ENCODE measurements at places on chromosomes 1 and 21.

DNA sequence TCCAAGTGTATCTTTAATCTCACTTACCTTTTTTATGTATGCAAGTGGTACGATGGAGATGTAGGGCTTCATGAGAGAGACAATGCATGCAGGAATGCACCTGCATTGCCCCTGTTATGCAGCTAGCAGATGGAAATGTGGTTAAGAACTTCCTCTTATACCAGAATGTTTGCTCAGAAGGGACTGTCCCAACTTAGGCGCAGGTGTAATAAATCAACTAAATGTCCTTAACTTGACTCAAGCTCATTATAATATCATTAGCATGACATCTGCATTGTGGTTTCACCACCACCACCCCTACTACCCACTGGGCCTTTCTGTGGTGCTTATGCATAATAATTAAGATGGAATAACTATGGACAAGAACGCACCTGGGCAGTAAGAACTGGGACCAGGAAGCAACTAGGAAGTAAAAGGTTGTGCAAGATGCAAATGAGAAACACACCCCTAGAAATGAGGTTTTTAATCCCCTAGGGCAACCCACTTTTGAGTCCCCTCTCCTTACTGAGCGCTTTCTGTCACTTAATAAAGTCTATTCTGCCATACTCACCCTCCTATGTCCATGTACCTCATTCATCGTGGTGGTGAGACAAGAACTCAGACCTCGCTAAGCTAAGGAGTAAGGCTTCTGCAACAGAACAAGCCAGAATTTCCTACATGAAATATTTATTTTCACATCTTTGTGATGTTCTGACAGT is 1103.3 kb upstream of the B3GALT2 start:
- no peak for DNase-seq

DNA sequence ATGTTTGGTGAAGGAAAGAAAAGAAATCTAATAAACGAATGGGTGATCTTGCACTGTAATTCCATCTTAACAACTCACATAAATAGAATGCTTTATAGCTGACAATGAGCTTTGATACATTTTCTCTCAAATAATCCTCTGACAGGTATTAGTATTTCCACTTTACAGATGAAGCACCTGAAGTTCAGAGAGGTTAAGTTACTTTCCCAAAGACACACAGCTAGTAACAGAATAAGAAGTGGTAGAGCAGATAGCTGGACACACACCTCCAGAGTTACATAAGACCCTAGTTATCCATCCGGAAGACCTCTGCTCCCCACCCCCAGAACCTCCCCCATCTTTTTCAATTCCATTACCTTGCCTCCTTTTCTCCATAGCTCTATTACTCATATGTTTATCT is 213.3 kb upstream of the ZC3H12A start:
- no peak for DNase-seq

DNA sequence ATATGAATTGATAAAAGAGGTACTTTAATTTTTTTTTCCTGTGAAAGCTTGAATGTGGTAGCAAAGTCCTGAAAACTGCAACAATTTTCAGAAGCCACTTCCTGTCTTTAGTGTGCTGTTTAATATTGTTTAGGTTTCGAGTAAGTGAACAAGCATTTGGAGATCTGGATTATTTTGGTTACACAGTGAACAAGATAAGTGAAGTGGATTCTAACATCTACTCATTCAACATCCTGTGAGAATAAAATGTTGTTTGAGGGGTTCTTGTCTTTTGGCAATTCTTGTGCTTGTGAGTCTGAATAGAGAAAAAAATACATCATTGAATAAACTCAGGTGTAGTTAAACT is 35.2 kb upstream of the PLA2G4A start:
- DNase-seq = no peak

DNA sequence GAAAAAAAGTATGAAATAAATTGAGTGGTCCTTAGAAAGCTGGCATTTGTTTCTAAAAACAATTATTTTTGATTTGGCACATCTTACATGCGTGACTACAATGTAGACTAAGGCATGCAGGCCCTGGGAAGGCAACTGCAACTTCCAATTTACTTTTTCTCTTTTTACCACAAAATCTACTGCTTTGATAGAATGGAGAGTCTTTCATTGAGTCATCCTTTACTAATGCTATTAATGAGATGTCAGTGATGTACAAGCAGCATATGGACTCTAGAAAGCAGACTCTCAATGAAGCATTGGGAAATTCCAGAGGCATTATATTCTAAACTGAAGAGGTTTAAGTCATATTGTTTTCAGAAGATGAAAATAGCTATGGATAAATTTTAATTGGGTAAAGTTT is 29.6 kb upstream of the PRRX1 start:
- peak; percentile 46 for DNase-seq

DNA sequence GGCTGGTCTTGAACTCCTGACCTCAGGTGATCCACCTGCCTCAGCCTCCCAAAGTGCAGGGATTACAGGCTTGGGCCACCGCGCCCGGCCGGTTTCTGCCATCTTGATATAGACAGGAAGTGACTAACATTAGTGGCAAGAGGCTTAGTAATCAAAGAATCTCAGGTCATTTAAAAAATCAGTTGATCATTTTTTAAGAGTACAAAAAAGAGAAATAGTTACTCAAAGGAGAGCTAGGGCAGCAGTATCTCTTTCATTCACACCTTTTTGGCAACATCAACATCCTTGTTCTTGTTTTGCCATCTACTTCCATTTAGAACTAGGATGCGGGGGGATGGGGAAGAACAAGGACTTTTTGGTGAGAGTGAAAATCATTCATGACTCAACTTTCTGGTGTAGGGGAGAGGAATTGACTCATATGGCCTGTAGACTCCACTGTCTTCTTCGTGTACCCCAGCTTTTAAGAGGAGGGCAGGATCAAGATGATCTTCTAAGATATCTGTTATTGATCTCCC is 8.8 kb downstream of the FCRLB start:
- DNase-seq = peak; percentile 84

- DNase-seq = peak; percentile 44
These were observed at the start of gene ZBTB8A for GRCh38 chr1:32538887-32539583. ZBTB8A (plus strand) TSS chr1:32539427; CDS start chr1:32592932, 53,505 bp downstream.

DNA sequence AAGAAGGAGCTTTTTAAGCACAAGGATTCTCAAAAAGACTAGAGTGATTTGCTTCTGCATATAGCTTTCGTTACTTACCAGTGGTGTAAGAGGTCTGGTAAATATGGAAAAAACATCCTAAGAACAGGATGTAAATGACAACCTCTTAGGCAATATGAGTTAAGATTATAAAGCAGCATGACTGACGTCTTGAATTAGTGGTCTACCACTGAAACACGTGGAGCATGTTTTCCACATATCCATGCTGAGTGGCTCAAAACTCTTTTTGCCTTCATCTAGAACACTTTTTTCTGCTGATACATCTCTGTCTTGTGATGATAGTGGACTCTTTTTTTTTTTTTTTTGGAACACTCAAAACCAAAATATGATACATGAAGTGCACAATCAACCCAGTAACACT is 44.6 kb downstream of the RCAN1 start:
- DNase-seq = no peak

DNA sequence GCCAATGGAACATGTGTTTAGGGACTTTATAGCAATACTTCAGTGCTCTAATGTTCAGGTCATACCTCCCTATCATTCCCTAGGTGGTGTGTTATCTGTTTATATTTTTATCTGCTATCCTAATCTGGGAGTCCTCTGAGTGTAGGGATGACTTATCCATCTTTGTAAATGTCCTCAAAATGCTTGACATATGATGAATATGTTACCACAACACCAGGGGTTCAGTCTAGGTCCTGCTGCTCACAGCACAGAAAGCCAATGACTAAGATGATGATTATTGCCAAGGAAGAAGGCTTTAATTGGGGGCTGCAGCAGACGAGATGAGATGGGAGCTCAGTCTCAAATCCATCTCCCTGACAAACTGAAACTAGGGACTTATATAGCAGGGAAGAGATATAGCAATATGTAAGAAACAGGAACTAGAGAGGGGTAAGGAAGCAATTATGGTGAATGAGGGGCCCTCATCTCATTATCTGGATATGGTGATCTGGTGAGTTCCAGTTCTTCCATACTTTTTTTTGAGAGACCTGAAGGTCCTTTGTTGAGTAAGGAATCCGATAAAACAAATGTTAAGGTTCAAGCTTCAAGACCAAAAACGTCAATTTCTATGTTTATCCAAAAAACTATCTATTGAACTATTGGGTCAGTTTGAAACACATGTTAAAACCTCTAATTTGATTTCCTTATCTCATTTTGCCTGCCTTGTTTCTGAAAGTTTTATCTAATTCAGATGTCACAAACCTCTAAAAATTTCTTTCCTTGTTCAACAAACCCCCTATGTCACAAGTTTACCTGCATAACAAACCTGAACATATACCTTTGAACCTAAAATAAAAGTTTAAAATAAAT is 256.7 kb upstream of the CACYBP start:
- DNase-seq = no peak

DNA sequence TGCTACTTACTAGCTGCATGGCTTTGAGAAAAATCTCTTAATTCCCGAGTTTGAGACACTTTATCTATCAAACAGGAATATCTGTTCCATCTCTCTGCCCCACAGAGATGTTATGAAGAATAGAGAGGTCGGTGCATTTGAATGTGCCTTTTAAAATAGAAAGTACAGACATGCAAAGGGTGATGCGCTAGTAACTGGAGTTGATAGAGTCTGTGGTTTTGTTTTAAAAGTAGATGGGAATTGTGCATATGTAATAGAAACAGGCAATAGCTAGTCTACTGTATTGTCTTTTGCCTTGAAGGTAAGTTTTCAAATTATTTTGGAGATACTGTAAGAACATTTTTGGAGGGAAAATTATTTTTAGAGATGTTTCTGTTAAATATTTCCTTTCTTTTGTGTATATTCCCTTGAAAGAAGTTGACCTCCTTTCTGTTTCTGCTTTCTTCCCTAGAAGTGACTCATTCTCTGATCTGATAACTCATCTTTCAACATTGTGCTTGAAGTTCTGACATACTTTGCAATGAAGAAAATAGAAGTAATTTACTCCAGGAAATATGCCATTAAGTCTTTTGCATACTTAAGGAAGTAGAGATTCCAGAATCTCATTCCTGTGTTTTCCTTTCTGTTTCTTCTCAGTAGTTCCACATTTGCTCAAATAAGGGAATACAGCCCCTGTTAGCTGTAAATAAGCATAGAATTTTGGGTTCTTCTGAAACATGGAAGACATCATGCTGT is 151.6 kb downstream of the SDCCAG8 start:
- DNase-seq = peak; percentile 19

GRCh38 chr1:6239950-6240768 is 3.8 kb upstream of the HES3 start:
- no peak for DNase-seq

- DNase-seq = no peak
These were observed 44.0 kb upstream of the DIPK1A start for GRCh38 chr1:93005252-93005598.

DNA sequence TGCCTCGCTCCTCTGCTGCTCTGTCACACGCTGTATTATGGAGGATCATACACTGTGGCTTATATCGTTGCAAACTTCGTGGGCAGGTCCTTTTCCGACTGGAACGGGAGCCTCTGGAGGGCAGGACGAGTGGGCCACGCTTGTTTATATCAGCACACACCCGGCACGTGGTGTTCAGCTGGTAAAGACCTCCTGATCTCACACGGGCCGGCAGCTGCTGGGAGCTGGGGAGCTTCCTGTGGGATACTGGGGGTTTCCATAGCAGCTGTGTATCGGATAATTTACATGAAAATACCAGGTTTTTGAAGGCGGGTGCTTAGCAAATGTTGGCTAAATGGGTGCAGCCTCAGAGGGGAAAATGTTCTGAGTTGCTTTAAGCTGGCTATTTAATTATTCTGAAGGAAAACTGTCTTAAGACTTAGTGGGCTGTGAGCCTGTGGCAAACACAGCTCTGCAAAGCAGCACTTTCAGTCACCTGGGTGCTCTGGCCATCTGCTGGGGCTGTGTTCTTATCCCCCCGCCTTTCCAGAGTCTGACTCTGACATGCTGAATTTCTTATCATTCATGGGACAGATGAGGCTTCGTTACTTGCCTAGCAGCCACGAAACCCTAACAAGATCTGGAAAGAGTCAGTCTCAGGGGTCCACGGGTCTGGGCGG is 103.6 kb upstream of the GCLM start:
- no peak for DNase-seq

- no peak for DNase-seq
These were observed 258.0 kb downstream of the KCNJ6 start for GRCh38 chr21:37658121-37658816.

GRCh38 chr1:111164151-111164550 is 24.1 kb downstream of the CEPT1 start:
- no peak for DNase-seq

GRCh38 chr1:45009956-45010854 is 919 bp downstream of the HECTD3 start:
- DNase-seq = no peak

GRCh38 chr1:246187834-246188372 is 319.2 kb downstream of the SMYD3 start:
- DNase-seq = no peak
